ENCODE measurements at places on chromosomes 3 and 15. TPM values are rescaled to one million over a fixed set of nuclear protein-coding genes. Genes with fewer than 3 reads are reported as not detected.

DNA sequence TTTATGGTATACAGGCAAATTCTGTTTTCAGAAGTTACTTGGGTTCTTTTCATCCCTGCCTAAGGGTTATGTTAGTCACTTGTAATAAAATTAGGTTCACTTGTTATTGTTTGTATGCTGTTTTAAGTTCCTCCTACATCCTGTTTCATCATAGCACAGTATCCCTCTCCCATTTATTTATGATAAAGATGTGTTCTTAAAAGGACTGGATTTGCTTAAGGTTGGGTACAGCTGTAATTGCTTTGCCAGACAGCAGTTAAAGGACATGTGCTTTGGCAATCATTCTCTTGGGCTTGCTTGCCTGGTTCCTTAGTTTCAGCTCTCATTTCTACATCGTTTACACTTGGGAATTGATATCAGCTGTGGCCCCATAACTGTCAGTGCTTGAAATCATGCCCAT lies 11.7 kb downstream of the ATP2C1 start:
- no peak for DNase-seq

Gene COL6A5
- 0.17 TPM for total RNA-seq

- peak; percentile 74 for DNase-seq
These were observed 20.3 kb downstream of the CRTAP start for GRCh38 chr3:33134026-33134625.

- DNase-seq: no peak
These were observed 45.1 kb downstream of the NR1I2 start for GRCh38 chr3:119826711-119827608.

Gene SLC28A2
- 0.08 TPM for total RNA-seq

GRCh38 chr15:85704720-85705429 lies 89.8 kb downstream of the KLHL25 start:
- no peak for DNase-seq

DNA sequence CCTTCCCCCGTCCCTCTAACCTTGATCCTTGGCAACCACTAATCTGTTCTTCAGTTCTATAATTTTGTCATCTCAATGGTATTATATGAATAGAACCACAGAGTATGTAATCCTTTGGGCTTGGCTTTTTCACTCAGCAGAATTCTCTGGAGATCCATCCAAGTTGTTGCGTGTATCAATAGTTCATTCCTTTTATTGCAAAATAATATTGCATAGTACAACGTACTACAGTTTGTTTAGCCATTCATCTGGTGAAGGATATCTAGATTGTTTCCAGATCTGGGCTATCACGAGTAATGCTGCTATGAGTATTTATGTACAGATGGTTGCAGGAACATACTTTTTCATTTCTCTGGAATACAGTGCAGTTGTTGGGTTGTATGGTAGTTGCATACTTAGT lies 76.2 kb downstream of the PLXNA1 start:
- DNase-seq: no peak

- peak; percentile 100 for DNase-seq
These were observed 69.7 kb upstream of the DCBLD2 start for GRCh38 chr3:98971169-98971681.

- DNase-seq: no peak
These were observed 25.8 kb downstream of the NPTN start for GRCh38 chr15:73607405-73607804.

DNA sequence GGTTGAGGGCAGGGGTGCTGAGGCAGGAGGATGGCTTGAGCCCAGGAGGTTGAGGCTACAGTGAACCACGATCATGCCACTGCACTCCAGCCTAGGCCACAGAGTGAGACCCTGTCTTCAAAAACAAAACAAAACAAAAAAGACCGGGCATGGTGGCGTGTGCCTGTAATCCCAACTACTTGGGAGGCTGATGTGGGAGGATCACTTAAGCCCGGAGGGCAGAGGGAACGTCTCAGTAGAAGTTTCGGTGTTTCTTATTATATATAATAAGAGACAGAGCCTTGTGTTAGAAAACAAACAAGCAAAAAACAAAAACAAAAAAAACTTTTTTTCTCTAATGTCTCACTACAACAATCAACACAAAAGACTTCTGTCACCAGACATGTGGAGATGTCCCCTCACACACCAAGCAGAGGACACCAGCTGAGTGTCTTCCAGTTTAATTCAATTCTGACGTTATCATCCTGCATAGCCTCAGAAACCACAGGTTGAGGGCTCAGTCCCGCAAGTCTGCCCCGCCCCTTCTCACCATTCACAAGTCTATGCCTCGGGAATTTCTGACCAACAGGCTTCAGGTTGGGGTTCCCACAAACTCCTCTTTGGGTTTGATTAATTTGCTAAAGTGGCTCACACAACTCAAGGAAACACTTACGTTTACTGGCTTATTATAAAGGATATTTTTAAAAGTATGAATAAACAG lies 24.0 kb upstream of the EIF4A2 start:
- no peak for DNase-seq

- no peak for DNase-seq
These were observed 437.8 kb downstream of the RBMS3 start for GRCh38 chr3:29718661-29719065.

Data from HT1080 (cell line).